T47D (cell line): ENCODE measurements at places on chromosomes 7 and 10.

- no peak for DNase-seq
Observed at GRCh38 chr7:124462249-124462648, 303.3 kb downstream of the GPR37 start.

DNA sequence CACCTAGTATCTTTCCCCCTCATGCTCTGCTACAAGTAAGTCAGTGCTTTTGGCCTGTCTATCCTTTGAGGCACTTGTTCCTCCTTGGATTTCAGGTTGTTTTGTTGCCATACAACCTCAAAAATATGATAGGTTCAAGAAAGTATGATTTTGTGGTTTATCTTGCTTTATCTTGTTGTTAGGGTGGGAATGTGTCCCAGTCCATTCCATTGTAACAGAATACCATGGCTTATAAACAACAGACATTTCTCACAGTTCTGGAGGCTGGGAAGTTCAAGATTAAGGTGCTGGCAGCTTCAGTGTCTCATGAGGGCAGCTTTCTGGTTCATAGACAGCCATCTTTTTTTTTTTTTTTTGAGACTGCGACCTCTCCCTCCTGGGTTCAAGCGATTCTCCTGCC, 72.1 kb downstream of the TMEM270 start:
- DNase-seq = no peak

DNA sequence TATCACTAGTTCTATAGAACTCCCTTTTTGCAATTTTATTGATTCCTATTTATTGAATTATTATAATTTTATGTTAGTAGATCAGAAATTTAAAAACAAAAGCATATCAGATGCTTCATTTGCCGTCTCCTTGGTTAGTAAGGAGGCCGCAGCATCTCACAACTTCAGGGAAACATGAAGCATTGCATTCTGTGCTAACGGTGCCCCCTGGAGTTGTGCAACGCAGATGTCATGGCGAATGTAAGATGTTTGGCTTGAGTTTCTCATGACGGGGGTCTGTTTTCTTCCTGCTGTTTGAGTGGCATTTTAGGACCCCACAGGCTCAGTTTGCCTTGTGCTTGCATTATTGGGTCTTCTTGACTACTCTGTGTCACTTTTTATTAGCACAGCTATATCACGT, 124.8 kb downstream of the CNNM2 start:
- no peak for DNase-seq

- DNase-seq = no peak
Observed at GRCh38 chr7:64884085-64884912, 18.8 kb upstream of the ZNF273 start.

- DNase-seq = no peak
Observed at GRCh38 chr7:98186452-98187137, 24.6 kb upstream of the BHLHA15 start.

GRCh38 chr10:48343106-48343505, 36.6 kb downstream of the MAPK8 start:
- no peak for DNase-seq

- no peak for DNase-seq
Observed at GRCh38 chr7:80362677-80363076, 149.2 kb downstream of the GNAT3 start.

- DNase-seq = no peak
Observed at GRCh38 chr7:2110610-2111396, 121.9 kb downstream of the MAD1L1 start.

GRCh38 chr7:35285799-35286198, 31.9 kb upstream of the TBX20 start:
- no peak for DNase-seq

DNA sequence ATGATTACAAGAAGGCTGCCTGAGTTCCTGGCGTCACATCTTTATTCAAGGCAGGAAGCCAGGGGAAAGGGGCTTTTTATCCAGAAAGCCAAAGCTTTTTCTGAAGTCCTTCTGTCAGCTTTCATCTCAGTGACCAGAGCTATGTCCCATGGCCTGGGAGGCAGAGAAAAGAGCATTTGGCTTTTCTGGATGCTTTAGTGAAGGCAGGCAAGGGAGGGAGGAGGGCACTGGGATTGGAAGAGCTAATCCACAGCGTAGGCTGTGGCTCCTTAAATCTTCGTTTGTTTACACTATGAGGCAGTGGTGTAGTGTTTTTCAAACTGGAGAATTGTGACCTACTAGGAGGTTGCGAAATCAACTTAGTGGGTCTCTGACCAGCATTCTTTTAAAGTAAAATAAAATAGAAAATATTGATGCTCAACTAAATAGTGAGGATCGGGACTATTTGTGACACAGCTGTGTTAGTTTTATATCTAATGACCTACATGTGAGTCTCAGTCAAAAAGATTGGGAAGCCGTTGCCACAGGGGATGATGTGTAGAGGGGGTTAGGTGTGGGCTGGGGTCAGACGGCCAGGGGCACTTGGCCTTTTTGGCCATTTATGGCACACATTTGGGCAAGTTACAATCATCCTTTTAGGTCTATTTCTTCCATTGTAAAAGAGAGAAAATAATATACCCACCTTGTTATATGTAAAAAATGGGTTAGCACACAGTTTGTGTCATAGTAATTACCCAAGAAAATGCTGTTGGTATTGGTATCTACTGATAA, 14.1 kb downstream of the CRYGN start:
- no peak for DNase-seq

- DNase-seq = no peak
Observed at GRCh38 chr7:112084520-112084971, 121.7 kb downstream of the DOCK4 start.

DNA sequence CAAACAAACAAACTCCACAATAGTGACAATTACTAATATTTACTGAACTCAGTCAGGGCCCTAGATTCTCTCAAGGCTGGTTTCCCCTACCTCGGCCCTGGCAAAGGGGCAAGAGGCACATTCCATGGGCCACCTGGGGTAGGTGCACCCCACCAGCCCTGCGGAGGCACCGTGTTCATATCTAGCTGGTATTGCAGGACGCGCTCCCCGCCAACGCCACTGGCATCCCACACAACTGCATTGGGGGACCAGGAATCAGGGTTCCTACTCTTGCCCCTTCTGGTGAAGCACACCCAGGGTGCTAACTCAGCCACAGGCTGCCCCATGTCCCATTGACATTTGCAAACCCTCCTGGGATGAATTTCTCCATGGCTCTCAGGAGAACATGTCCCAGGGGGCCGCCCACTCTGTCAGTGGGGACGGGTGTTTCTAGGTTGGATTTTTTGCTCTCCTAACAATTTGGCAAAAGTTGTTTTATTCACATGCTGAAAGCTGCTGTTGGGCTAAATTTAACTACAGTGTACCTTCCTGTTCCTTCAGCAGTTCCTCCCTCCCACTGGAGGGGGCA, 76.7 kb downstream of the ZRANB1 start:
- no peak for DNase-seq

- no peak for DNase-seq
Observed at GRCh38 chr7:102080434-102081243, 206.0 kb upstream of the SH2B2 start.

- no peak for DNase-seq
Observed at GRCh38 chr10:110081911-110082310, 74.1 kb downstream of the ADD3 start.

- DNase-seq = no peak
Observed at GRCh38 chr10:30987463-30987862, 44.2 kb downstream of the ZNF438 start.

DNA sequence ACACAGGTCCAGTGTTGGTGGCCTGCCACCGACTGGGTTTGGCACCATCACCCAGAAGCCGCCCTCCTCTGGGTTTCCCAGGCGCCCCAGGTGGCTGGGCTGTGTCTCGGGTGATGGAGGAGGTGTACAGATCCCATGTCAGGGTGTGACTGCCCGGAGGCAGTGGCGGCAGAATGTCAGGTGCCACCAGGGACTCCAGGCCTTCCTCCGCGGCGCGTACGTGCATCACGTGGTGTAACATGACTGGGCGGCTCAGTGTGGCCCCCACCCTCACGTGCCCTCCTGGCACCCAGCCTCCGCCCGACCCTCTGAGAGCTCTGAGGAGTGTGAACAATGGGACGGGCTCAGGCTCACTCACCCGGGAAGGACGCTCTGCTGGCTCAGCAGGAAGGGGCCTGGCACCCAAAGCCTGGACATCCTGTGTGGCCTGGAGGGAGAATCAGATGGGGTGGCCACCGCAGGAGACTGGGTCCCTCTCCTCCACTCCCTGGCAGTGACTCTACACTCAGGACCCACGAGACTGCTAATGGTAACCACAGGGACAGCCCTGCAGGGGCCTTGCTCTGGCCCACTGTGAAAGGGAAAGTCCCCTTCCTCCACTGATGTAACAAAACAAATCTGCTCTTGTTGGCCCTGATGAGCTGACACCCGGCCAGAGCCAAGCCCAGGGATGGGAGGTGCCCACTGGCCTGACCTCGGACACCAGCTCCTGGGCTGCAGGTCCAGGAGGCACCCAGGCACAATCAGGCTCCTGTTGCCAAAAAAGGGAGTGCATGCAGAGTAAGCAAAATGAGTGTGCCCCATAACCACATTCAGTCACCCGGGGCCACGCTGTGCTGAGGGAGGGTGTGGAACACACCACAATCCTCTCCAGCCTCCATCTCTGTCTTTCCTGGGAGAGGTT, 164.8 kb downstream of the PRKAG2 start:
- no peak for DNase-seq

DNA sequence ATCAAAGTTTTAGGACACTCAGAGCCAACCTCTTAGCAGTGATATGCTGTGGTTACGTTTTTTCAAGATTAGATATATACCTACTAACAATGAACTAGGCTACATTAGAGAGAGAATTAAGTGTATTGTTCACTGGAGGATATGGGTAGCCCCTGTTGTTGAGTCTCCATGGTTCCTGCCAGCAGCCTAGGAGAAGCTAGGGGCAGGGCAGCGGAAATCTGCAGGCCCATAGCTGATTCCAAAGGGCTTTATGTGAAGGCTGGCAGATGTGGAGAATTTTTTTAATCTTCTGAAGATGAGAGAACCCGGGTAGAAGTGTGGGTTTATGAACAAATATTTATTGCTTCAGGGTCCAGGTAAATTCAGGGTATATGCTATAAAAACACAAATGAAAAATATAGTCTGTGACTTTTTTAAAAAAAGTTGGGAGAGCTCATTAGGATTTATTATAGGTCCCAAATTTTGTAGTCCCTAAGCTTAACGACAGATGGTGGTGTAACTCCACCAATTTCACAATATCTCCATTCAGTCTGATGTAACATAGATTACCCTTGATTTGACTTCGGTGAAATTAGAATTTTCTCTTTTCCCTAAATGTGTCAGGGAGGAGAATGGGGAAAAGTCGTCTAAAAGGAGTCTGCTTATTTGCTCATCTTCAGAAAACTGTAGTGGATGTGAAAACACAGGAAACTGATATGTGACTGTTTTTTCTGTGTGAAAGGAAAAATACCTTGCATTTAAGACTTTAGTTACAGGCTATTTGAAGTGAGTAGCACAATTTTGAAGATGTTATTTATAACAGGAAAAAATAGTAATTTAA, 163.0 kb upstream of the PPP1R3A start:
- peak; percentile 68 for DNase-seq

- DNase-seq = no peak
Observed at GRCh38 chr10:113157441-113157840, 207.4 kb downstream of the TCF7L2 start.

GRCh38 chr7:75045881-75046280, 27.7 kb downstream of the RCC1L start:
- no peak for DNase-seq

GRCh38 chr7:35630024-35630972, 64.6 kb downstream of the HERPUD2 start:
- DNase-seq = no peak

DNA sequence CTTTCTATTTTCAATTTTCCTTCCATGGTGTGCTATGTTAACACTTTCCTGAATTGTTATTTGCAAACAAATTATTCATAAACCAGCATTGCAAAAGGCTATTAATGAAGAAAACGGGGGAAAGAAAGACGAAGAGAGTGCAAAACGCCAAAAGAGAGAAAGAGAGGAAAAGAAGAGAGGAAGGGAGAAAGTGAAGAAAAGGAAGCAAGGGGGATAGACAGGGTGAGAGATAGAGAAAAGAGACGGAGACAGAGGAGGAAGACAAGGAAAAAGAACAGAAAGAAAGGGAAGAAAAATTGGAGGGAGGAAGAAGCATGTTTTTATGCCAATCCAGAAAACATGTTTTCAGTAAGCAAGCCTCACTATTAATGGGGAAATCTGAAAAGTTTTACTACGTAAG, 310.6 kb downstream of the TFEC start:
- no peak for DNase-seq

GRCh38 chr7:11450281-11450680, 381.7 kb downstream of the THSD7A start:
- DNase-seq = no peak

- no peak for DNase-seq
Observed at GRCh38 chr10:10873289-10873688, 144.4 kb upstream of the CELF2 start.

GRCh38 chr7:30253796-30254165, 30.6 kb upstream of the ZNRF2 start:
- DNase-seq = no peak

DNA sequence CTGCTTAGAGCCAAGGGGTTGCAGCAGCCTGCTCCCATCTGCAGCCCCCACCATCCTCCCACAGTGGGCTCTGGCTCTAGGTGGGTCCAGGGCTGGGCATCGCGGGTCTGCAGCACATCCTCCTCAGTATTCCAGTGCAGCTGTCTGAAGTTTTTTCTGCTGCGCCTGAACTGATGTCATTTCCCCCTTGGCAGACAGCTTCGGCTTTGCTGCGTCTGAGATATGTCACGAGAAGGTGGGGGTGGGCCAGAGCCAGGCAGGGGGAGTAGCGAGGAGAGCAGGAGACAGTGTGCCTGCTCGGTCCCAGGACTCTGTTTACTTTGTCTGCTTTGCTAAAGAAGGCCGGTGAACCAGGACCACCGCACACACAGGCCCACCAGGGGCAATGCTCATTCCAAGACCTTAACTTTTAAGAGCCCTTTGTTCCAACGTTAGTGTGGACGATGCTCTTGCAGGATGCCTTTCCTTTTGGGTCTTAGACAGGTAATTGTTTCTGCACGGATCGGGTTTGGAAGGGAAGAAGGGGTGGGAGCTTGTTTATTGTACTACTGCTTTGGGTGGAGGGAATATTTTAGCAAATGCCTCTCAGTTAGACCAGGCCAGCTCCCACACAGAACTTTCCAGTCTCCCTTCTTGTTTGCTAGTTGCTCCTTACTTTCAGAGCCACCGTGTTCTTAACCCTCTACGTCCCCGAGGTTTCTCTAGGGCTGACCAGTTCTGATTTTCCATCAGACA, 32.4 kb downstream of the WBP1L start:
- no peak for DNase-seq

GRCh38 chr10:51700228-51700817, 928 bp upstream of the CSTF2T start:
- peak; percentile 65 for DNase-seq

DNA sequence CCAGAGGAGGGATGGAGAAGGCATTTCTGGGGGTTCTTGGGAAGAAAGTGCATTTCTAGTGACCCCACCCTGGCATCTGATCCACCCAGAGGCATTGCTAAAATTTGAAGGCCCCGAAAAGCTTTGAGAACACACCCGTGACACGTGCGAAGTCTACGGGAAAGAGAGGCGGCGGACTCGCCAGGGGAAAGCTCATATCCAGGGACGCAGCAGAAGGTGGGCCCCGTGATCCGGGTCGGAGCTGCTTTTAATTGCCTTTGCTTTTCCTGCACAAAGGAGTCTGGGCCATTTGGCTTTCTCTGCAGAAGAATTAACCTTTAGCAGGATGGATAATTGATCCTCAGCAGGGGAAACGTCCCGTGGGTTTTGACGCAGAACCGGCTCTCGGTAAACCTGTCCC, 50.3 kb downstream of the CARD11 start:
- DNase-seq = no peak

GRCh38 chr10:100847440-100847839, 65.3 kb upstream of the SLF2 start:
- no peak for DNase-seq

- no peak for DNase-seq
Observed at GRCh38 chr10:24114556-24114955, 94.4 kb upstream of the KIAA1217 start.

GRCh38 chr10:123147635-123148413, at the start of gene HMX2:
TSS of gene HMX2 (plus strand) at chr10:123148136. CDS start at chr10:123148379, 243 bp downstream.
- DNase-seq = no peak
